HCEC 1CT (cell line): ENCODE measurements at places on chromosomes 5 and 9.
A peak's percentile ranks its signal among the peaks of the same experiment; 100 is the strongest.

DNA sequence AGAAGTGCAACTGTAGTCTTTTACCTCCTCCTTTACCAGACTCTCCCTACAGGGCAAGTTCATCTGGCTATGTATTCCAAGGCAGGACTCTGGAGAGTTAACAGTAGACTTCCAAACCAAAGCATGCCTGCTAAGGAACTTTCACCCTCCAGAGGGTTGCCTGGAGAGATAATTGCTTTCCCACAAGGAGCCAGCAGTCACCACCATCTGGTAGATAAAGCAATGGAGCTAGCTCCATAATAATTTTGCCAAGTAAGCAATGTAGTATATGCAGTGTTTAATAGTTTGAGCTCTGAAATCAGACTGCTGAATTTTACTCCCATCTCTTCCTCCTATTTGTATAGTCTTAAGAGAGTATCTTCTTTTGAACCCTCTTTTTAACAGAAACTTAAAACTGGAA, 566.8 kb upstream of the PTGER4 start:
- DNase-seq: no peak

GRCh38 chr5:88287846-88288527, 19.3 kb upstream of the TMEM161B start:
- no peak for DNase-seq

- DNase-seq: no peak
These were observed 51.1 kb upstream of the EGFL7 start for GRCh38 chr9:136611606-136612005.

DNA sequence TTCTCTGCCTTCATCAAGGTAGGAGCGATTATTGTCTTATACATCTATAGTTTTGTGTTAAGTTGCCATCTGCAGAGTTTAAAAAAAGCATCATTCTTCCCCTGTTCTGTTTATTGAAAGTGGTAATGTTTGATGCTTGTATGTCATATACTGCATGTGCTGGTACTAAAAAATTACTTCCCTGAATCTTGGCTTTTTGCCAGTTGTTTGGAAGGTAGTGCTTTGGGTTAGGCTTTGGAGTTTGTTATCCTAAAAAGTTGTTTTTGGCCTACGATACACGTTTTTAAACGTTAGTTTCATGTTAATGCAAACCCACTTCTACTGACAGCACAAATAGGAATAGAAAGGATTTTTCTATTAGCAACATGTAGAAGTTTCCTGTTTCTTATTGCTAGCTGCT, 158.3 kb downstream of the GIN1 start:
- no peak for DNase-seq

DNA sequence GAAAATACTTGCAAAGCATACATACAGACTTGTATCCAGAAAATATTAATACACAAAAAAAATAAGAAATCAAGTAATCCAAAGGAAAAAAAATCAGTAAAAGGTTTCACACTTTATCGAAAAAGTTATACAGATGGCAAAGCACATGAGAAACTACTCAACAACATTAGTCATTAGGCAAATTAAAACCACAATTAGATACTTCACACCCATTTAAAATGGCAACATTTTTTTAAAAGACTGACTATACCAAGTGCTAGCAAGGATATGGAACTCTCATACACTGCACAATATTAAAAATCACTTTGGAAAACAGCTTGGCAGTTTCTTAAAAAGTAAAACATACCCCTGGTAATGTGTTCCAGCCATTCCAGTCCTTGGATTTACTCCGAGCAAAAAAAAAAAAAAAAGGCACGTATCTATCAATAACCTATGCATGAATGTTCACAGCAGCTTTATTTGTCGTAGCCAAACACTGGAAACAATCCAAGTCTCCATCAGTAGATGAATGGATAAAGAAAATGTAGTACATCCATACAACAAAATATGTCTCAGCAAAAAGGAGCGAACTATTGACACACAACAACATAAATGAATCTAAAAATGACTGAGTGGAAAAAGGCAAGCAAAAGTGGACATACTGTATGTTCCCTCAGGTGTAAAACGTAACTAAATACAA, 66.0 kb downstream of the GNAQ start:
- no peak for DNase-seq

- DNase-seq: peak; percentile 43
These were observed 63.1 kb downstream of the ADAMTS6 start for GRCh38 chr5:65418661-65419060.

GRCh38 chr5:149615976-149616375, 34.7 kb downstream of the ARHGEF37 start:
- no peak for DNase-seq

GRCh38 chr9:32264170-32264864, 120.1 kb upstream of the ACO1 start:
- DNase-seq: no peak

GRCh38 chr5:164577742-164578141, 1072.3 kb downstream of the MAT2B start:
- no peak for DNase-seq

- no peak for DNase-seq
These were observed 18.4 kb downstream of the USP20 start for GRCh38 chr9:129853614-129854013.

DNA sequence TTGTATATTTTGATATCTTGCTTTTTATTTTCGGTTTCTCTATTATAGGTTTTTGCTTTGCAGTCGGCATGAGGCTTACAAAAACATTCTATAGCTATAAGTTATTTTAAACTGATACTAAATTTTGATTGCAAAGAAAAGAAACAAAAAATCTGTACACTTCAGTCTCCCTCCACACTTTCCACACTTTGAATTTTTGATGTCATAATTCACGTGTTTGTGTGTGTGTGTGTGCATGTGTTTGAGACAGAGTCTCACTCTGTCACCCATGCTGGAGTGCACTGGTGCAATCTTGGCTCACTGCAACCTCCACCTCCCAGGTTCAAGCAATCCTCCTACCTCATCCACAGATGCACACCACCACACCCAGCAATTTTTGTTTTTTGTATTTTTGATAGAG, 124.9 kb downstream of the MRPS30 start:
- DNase-seq: no peak

DNA sequence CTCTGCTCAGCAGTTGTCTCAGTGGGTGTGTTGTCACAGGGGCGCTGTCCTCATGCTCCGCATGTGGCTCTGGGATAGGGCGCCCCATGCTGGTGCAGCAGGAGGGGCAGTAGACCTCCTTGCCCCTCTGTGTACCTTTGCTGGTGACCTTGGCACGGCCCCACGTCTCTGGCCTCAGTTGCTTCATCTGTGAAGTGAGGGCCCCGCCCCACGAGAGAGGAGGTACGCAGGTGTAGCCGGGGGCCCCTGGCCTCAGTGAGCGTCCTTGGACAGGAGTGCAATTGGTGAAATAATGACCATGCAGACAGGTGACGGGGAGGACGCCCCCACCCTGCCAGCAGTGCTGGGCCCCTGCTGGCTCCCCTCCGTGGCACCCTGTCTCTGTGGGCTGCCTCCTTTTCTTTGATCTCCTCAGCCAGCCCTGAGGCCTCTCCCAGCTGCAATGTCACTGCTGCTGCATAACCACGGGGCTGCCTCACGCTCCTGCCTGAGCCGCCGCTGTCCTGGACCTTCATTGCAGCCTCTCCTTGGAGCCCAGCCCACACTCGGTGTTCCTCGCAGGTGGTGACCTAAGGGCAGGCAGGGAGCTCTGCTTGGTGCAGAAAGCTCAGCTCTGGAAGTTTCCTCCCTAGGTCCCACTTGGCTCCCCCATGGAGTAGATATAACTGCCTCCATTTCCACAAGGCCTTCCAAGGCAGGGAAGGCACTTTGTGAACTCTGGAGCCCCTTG, 57.3 kb downstream of the PHF2 start:
- DNase-seq: no peak

DNA sequence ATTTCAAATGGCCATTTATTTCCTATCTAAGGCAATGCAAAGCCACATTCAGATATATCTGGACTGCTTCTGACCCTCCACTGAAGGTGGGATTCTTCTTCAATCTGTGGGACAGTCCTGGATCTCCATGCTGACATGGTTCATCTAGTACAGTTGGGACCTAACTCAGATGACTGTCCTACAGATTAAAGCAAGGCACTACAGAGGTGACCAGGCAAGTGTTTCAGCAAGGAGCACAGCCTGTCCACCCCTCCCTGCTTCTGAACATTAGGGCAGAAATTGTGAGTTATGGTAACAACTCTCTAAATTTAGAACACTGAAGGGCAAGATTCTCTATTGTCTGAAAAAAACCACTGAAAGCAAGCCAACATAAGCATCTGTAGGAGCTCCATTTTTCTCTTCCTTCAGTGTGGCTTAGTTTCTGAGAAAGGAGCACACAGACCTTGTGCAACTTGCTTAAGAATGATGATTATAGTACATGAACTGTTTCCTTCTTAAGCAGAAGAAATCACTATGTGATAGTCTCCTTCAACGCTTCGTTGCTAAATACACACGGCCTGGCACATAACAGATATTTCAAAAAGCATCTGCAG, 62.9 kb upstream of the BARX1 start:
- no peak for DNase-seq

- no peak for DNase-seq
These were observed 36.1 kb upstream of the RANBP6 start for GRCh38 chr9:6051511-6051950.

- DNase-seq: no peak
These were observed at the start of gene FAM78A for GRCh38 chr9:131276094-131276888. Gene FAM78A (minus strand): TSS chr9:131276510. CDS start chr9:131276179, 331 bp downstream.

GRCh38 chr5:106796081-106796480, 874.7 kb downstream of the EFNA5 start:
- no peak for DNase-seq

DNA sequence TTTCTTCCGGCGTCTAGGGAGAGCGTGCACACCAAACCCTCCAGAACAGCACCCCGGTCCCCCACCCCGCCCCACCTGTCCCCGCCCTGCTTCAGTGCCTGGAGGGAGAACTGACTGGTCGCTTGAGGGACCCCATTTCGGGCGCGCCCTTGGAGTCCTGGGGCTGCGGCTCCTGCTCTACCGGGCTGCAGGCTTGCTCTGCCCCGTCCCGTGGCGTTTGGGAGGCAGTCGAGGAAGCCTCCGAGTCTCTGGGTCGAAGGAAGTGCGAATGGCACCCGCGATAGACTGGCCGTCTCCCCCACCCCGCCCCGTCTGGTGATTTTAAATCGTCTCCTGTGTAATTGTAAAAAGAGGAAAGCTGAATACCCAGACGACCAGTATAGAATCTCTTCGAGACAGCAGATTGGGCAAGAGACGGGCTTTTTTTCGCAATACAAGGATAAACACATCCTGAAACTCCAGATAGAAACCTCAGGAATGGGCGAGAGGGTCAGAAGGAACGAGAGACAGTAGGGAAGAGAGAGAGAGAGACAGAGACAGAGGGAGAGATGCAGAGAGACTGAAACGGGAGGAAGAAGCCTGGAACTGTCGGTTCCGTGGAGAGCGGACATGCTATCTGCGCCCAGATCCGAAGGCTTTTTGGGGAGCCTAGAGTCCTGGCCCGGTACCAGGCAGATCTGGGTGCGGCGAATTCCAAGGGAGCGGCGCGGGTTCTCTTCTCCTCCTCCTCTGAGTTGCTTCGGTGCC, 9.9 kb downstream of the PRDM6 start:
- DNase-seq: no peak

GRCh38 chr5:81842795-81843398, 92.0 kb upstream of the SSBP2 start:
- DNase-seq: no peak

GRCh38 chr5:75521195-75521594, 9.5 kb downstream of the POLK start:
- DNase-seq: no peak

GRCh38 chr9:91174772-91175171, 186.9 kb downstream of the AUH start:
- DNase-seq: no peak

DNA sequence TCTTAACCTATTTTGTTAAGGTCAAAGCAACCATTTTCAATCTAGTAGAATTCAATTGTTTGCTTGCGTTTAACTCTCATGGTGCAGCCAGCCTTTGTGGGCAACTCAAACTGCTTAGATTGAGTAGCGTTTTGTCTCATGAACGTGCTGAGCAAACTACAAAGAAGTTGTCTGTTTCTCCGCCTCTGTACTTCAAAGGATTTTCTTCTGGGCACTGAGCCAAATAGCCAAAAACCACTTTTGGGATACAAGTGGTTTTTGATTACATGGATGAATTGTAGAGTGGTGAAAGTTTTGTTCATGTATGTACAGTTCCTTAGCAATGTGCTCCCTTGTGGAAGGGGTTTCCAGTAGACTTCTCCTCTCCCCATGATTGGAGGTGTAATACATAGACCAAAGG, 122.9 kb downstream of the CFAP90 start:
- DNase-seq: no peak

DNA sequence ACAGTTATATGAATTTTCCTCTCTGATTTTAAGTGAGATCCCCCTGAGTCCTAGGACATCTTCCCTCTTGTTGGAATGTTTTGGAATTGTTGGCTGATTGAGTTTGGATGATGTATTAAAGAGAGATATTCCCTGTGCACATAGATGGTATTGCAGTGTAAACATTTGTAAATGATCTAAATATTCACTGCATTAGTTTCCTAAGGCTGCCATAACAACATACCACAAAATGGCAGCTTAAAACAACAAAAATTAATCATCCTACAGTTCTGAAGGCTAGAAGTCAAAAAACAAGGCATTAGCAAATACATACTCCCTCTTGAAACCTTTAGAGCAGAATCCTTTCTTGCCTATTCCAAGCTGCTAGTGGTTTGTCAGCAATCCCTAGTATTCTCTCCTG, 38.0 kb upstream of the MROH2B start:
- DNase-seq: peak; percentile 65

DNA sequence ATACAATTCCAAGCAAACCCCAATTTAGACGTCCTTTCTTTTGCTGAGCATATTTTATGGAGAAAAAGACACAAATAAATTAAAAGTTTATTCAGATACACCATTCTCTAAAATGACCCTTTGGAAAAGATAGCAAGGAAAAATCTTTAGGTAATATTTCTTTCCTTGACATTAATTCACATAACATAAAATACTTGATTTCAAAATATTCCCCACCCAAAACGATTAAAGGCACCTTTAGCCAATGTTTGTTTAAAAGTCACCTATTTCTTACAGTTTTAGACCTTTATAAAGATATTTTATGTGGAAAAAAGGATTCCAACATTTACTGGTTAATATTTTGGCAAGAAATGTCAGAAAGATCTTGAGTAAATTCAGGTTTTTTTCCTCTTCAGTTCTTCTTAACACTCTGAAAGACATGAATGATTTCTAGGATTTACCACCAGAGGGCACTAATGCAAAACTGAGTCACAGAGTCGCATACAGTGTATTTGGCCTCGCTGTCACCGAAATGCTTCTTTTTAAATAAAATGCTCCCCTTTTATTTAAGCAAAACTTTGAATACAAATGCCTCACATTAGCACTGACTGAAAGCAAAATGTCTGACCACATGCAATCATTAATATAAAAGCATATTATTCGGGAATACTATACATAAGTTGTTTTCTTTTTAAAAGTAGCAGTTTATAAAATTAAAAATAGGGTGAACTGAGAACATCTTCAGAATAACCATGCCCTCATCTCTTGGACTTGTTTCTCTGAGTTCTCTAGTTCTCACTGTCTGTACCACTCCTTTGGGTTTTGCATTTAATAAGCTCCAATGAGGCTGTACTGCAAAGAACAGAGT, 122.5 kb downstream of the SLC1A3 start:
- DNase-seq: peak; percentile 40

- DNase-seq: no peak
These were observed 23.7 kb upstream of the UBAP2 start for GRCh38 chr9:34072410-34072809.
